MCF 10A (cell line): ENCODE measurements at places on chromosomes 1 and 21.
A peak's percentile ranks its signal among the peaks of the same experiment; 100 is the strongest.

DNA sequence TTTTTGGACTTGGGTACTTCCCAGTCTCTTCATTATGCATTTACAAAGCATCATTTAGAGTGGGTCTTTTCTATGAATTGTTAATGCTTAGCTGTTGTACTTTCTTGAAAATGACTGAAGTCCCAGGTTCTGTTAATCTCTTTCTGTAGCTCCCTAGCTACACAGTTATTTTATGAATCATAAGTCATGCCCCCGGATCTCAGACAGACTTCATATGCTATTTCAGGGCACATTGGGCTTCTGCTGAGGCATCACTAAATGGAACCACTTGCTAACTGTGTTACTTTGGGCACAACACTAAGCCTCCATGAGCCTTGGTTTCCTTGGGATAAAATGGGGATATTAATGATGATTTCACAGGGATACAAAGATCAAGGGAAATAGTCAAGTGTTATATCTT, 55.5 kb upstream of the RBM15 start:
- no peak overlapping the region for H3K27ac ChIP-seq
- no peak for DNase-seq
- no peak overlapping the region for H3K4me3 ChIP-seq

DNA sequence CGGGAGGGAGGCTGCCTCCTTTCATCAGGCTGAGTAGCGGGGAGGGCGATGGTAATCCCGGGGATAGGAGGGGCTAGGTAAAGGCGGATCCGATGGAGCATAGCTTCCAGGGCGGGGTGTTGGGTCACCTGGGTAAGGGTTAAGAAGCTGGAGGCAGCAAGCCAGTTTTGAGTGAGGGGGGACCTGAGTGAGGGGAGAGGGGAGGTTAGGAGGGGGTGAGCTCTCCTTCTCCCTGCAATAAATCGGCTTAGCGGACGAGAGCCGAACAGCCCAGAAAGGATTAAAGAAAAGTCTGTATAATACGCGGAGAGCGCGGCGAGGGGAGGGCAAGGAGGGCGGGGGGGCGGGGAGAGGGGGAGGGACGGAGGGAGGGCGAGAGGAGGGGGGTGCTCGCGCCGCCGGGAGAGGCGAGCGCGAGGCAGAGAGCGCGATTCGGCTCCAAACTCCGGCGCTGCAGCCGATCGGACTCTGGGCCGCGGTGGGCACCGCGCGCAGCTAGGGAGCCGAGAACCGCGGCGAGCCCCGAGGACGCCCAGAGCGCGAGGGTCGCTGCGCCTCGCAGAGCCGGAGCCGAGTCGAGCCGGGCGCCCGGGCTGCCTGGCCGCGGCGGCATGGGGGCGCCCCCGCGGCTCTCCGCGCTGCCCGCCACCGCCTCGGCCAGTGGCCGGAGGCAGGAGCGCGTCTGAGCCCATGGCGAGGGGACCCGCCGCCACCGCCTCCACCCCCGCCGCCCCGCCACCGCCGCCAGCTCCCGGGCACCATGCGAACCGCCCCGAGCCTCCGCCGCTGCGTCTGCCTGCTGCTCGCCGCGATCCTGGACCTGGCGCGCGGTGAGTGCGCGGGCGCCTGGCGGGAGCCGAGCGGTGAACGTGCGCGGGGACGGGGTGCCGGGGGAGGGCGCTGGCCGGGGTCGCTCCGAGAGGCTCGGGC, at the start of gene IGSF21:
IGSF21 (plus strand) TSS at position 430 of the 930 bp plus-strand sequence; CDS start at position 761, 331 bp downstream.
- H3K4me1 ChIP-seq = peaks cover 7% of the 10 kb centered on the region
- no peak within 1 kb of the TSS for H3K27ac ChIP-seq
- no peak for DNase-seq
- no peak within 1 kb of the TSS for H3K4me3 ChIP-seq
- peaks cover 4% of the 10 kb centered on the region for H3K36me3 ChIP-seq
- peaks cover 70% of the 10 kb centered on the region for H3K27me3 ChIP-seq

- DNase-seq = no peak
- H3K27me3 ChIP-seq = no peaks in the 10 kb centered on the region
- no peak overlapping the region for H3K27ac ChIP-seq
- peaks cover 8% of the 10 kb centered on the region for H3K4me1 ChIP-seq
- no peak overlapping the region for H3K4me3 ChIP-seq
Observed at GRCh38 chr1:21821385-21822019, 9.4 kb downstream of the LDLRAD2 start.

DNA sequence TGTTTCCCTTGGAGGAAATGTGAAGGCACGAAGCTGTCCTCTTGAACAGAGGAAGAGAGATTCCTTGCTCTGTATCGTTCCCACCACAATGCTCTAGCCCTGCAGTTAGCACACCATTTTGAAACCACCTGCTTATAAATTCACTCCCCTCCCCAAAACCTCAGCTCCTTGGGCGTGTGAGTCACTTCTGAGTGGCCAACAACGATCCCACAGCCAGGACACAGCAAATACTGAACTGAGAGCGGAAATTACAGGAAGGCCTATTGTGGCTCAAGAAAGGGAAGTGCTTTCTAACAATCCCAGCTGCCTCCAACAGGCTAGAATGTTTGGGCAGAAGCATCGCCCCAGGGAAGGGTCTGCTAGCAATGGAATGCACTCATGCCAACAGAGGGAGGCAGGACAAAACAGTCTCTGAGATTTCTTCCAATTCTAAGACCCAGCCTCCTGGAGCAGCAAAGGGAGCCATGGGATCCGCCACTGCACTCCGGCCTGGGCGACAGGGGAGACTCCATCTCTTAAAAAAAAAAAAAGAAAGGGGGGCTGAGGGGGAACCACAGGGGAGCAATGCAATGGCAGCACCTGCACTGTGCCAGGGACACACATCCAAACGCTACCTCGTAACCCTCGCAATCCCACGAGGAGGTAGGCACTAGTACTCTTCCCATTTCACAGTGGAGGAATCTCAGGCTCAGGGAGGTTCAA, 1.9 kb downstream of the TMEM53 start:
- DNase-seq = peak; percentile 57
- H3K4me1 ChIP-seq = peaks cover 17% of the 10 kb centered on the region
- no peak overlapping the region for H3K4me3 ChIP-seq
- H3K27ac ChIP-seq = no peak overlapping the region
- no peaks in the 10 kb centered on the region for H3K27me3 ChIP-seq

DNA sequence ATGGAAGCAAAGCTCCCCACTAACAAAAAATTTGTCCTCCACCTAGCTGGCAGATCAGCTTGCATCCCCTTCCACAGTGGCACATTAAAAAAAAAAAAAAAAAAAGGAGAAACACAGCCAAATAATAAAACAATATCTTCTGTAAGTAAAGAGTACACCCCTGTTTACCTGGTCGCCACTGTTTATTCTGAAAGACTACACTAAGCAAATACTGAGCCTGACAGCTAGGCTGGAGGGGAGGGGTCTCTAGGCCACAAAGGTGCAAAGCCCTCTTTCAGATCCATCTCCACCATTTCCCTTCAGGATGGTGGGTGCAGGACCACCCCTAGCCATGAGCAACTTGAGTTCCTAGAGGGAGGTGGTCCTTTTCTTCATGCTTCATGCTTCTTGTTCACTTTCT, 22.8 kb upstream of the SLC45A3 start:
- peaks cover 6% of the 10 kb centered on the region for H3K4me1 ChIP-seq
- H3K4me3 ChIP-seq = no peak overlapping the region
- H3K27ac ChIP-seq = peak overlapping the region; percentile 60
- no peak for DNase-seq
